ENCODE measurements at places on chromosomes 12 and 14.

DNA sequence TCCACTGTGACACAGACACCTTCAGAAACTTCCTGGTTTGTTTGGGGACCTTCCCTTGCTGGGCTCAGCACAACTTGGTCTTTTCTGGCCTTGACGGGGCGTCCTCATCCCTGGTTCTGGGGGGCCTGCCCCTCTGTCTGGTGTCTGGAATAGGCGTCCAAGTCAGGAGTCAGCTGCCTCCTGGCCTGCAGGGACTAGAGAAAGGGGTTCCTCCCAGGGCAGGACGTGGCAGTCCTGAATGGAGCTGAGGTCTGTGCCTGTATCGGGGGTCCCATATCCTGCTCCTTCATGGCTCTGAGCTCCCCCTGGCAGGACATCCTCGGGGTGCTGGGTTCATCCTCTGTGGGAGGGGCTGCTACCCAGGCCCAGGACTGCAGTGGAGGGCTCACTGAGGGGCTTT lies 384.0 kb downstream of the TMEM121 start:
- DNase-seq = no peak

GRCh38 chr14:104262515-104263514 lies 124.4 kb downstream of the KIF26A start:
- no peak for DNase-seq

DNA sequence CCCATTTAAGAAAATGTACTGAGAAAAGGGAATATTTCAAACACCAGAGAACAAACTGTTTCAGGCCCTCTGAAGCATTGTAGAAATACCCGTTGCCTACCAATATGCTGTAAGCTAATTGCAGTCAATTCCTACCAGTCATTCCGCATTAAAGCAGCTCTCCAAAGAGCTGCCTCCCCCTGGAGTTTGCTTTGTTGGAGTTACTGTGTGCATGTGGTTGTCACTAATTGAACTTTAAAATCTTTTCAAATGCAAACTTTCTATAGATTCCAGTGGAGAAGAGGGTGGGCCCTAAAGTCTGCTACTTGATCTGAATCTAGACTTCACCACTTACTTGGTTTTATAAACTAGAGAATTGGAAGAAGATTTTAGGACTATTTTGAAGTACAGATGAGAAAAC lies 112.7 kb downstream of the PLXNC1 start:
- no peak for DNase-seq

DNA sequence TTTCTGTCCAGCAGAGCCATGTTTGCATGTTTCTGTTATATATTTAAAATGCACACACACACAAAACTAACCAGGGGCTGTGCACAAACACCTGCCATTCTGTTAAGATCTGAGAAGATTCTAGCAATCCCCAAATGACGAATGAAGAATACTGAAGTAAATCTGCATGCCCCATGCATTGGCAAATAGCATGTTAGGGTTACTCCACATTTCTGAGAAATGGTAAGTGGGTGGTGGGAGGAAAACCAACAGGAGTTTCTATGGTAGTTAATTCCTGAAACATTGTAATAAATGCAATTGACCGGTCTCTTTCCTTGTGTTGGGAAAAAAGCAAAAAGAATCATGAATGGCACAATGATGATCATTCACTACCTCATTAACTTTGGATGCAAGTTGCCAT lies 318.0 kb downstream of the BCAT1 start:
- DNase-seq = no peak

Measured in NCI-H446 (cell line).